B cell (primary cell): ENCODE measurements at places on chromosomes 3 and 15. TPM values are rescaled to one million over a fixed set of nuclear protein-coding genes. Genes with fewer than 3 reads are reported as not detected.

DAZL gene
- 1.2 and 1.3 TPM in 2 replicates for polyA plus RNA-seq

TRPC1 gene
- polyA plus RNA-seq = 0.85 and 2.0 TPM in 2 replicates

ISL2 gene
- polyA plus RNA-seq = 1.6 and 1.8 TPM in 2 replicates

DNA sequence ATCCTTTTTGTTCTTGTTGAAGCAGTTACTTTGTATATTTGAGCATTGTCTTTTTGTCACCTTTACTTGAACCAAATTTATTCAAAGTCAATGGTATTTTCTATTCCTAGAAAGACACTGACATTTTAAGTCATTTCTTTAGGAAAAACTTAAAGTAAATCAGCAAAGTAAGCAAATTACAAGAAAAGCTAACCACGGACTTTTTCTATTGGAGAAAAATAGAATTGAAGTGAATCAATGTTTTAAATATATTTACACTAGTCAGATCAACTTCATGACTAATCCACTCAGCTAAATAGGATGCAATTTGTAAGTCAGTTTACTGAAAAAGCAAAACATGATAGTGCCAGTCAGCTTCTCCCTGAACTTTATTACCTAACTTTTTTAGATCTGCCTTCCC, 733.8 kb upstream of the ALCAM start:
- DNase-seq = no peak

GRCh38 chr3:88963003-88963402, 144.4 kb upstream of the EPHA3 start:
- DNase-seq = no peak

DNA sequence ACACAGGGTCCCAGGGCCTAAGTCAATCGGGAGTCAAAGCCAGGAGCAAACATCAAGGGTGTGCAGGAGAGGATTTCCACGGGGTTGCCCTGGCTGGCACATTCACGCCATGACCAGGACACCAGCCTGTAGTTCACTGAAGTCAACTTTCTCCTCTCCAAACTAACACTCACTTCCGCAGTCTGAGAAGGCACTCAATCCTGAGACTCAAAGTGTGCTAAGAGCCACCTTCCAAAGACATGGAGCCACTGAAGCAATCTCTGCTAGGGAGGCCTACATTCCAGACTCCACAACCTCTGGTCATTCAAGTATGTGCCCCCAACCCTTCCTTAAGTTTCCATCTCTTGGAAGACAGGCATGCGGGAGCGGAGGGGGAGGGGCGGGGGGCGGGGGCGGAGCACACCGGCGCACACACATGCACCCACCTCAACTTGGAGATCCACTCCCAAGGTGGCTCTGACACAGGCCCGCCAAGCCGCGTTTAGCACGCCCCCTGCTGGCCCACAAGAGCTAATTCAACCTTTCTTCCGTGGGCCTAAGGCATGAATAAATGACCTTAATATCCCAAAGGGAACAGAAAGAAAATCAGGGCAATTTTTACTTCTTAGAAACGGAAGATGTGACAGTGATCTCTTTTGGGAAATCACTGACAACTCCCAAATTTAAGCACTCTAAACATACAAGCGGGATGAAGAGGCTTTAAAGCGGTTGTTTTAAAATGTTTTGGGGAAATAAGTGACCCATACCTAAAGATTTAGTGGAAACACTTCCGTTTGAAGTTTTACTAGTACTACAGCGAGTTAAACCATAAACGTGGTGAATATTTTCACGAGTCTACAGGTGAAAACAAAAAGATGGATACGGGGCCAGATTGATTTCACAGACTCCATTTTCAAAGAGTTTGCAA, 162.5 kb upstream of the CHRNA7 start:
- DNase-seq = peak; percentile 57

- DNase-seq = no peak
These were observed 40.8 kb upstream of the PRR23E start for GRCh38 chr3:127151992-127152650.

DNA sequence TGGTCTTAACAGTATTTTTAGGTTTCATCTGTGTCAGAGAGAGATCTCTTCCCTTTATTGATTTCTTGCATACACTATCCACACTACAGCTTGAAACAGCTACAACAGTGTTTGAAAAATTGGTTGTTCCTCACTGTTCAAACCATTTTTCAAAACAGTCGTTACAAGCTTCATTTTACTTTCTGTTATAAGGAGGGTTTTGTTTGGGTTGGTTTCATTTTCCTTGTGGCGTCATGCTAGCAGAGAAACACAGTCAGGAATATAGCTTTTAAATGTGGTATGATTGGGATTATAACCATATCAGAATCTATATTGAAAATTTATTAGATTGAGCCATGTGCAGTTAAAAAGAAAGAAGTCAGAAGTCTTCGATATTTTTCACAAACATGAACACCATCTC, 400.6 kb downstream of the ZBTB20 start:
- no peak for DNase-seq

DNA sequence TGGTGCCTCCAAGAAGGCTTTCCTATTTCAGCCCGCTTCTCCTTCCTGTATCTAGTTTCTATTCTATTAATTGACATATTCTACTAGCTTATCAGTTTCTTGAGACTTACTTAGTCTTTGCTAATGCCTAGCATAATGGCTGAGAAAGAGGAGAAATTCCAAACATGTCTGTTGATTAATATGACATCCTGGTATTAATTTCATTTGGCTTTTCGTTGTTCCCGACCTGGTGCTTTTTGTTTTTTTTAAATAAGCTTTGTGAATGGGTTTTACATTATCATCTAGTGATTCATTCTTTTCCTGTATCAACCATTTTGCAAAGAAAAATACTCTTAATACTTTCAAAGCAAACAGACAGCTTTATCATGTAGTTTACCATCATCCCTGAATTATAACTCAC, 13.1 kb downstream of the WDR53 start:
- no peak for DNase-seq

DNA sequence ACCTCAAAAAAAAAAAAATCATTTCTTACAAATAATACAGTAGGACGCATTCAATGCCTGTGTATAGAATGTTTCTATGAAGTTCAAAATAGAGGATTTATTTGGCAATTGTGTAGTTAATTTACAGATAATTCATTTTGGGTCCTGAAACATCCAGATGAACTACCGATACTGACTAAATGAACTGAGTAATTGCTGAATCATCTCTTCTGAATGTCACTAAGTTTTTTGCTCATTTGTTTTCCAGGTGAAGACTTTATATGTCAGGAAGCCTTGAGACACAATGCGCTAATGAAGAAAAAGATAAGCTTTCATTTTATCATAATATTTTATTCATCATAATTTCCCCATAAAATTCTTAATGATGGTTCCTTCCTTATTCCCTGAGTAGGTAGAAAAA, 39.7 kb downstream of the PCOLCE2 start:
- DNase-seq = no peak
